ENCODE measurements at places on chromosomes 12 and 14.

DNA sequence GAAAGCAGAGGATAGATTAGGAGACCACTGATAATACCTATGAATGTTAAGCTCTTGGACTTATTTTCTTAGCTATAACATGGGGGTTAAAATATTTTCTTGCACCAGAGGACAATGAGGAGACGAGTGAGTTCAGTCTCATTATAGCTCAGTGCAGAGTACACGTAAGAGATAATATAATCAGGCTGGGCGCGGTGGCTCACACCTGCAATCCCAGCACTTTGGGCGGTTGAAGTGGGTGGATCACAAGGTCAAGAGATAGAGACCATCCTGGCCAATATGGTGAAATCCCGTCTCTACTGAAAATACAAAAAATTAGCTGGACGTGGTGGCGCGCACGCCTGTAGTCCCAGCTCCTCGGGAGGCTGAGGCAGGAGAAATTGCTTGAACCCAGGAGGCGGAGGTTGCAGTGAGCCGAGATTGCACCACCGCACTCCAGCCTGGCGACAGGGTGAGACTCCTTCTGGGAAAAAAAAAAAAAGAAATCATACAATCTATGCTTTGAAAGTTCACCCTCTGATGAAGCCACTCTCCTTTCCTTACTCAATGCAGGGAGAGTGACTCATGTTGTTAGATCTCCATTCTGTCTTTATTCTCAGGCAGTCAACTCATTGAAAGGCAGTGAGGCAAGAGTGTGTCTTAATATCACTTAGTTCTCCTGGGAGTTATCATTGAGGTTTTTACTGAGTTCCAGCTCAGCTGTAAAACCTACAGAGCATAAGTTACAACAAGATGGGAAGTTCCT is 134.2 kb downstream of the SYNE2 start:
- DNase-seq: no peak

DNA sequence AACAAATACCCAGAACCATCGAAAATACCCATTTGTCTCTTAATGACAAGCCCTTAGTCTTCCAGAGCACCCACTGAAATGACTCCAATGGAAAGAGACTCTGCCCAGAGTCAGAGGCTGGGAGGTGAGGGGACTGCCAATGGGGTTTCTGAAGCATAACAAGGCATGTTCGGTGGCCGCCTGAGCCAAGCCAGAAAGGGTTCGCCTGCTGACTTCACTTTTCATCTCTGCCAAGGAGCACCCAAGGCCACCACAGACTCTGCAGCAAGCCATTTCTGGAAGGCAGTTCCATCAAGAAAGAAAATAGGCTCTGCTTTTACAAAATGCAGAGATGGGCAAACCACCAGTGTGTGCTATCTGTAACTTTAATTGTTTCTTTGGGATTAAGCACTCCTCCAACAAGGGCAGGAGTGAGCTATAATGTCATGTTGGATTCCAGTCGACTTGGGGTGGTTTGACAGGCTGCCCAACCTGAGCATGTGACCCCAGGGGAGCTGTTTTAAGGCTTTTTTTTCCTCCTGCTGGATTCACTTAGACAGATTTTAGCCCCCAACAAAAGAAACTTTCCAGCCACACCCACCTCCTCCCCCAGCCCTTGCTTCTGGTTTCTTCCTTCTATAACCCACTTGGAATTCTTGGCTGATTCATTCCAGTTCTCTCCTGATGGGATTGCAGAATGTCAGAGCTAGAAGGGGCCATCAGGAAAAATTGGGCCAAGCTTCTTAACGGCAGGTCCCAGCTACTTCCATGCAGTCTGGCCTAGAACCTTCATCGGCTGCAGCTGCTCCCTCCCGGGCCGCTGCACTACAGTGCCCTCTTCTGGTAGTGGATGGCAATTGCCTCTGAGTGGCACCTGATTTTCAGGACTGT is 24.1 kb downstream of the CKAP4 start:
- DNase-seq: no peak

- no peak for DNase-seq
These were observed 25.7 kb upstream of the LRP1-AS start for GRCh38 chr12:57173089-57173488.

- no peak for DNase-seq
These were observed 226.9 kb downstream of the EPS8 start for GRCh38 chr12:15562263-15562662.

DNA sequence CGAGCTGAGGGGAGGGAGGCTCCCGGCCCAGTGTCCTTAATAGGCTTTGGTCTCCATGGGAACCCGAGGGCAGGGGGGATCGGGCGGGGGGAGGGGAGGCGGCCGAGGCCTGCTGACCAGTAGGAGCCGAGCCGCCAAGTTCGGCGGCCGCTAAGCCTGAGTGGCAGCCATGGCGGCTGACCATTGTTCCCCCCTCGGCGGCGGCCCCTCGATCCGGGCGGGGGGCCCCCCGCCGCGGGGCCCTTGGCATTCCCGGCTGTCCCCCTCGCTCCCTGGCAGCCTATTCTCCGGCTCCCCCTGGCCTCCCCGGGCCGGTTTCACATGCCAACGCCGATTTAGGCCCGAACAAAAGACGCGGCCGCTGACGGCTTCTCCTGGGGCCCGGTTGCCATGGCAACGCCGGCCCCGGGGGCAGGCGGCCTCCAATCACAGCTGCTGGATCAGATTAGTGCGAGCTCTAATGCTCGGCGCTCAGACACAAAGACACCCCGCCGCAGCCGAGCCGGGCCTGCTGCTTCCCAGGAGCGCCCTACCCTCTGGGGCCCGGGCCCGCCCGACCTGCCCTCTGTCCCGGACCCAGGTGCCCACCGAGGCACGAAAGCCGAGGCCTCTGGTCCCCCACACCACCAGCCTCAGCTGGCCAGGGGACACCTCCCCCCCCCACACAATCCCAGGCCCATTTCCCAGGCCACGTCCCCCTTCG is 7.3 kb downstream of the MSI1 start:
- DNase-seq: no peak

DNA sequence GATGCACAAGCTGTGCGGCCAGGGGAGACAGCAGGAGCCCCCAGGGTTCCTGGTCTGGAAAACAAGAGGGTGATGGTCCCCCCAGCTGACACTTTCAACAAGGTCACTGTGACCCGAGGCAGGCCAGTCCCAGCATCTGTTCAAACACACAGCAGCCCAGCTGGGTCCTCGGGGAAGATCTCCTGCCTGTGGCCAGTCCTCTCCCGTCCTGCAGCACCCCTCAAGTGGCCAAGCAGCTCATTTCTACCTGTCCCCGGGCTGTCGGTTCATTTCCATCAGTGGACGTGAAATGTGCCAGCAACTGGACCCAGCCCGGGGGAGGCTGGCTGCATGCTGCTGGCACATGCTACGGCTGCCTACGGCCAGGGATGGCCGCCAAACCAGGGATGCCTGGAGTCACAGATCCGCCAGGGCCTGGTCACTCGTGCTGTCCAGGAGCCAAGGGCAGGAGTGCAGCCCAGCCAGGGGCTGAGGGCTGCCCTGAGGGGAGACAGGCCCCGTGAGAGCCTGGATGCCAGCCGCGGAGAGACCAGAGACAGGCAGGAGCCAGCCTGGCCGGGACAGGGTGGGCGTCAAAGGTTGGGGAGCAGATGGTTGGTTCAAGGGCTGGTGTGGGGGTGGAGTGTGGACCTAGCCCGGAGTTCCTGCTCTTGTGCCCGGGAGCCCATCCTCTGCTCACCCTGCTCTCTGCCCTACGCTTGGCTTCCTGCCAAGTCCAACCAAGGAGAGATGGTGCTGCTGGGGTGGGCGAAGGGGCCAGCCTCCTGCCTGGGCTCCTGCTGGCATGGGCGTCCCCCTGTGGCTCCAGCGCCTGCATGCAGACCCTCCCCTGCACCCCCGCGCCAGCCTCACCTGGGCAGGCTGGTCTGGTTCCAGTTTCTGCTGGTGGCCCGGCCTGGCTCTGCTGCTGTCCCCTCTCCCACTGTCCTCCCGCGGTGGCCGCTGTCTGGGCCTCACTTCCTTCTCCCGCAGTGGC is 143.8 kb downstream of the ADGRD1 start:
- DNase-seq: peak; percentile 77

DNA sequence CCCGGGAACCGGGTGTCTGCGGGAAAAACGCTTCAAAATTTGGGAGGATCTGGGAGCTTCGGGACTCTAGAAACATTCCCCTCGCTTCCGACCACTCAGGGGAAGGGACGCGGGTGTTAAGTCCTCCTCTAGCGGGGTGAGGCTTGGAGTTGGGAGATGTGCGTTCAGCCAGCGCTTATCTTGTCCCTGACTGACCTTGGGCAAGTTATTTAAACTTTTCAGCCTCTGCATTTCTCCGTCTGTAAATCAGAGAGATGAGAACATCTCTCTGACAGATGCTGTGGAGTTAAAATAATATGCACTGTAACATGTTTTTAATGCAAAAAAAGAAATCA is 76.9 kb upstream of the ANO4 start:
- DNase-seq: no peak

DNA sequence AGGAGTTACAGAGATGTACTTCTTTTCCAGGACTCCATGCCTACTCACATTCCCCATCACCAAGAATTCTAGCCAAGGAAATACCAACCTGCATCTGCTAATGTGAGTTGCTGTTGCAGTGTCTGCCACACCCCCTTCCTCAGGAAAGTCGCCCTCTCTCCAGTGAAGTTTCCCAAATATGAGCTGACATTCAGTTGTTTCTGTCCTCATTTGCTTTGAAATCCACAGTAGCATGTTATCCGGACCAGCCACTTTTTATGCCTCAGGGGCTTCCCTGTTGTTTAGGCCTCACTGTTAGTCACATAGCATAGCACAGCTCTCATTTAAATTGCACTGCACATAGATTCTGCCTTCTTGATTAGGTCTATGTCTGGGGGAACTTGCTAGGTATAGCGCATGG is 212.4 kb downstream of the EGLN3 start:
- no peak for DNase-seq

GRCh38 chr14:101179691-101180211 is 276.2 kb upstream of the RTL1 start:
- DNase-seq: no peak

GRCh38 chr12:82605115-82605514 is 81.6 kb upstream of the TMTC2 start:
- no peak for DNase-seq

GRCh38 chr12:95593266-95593871 is 42.1 kb upstream of the USP44 start:
- DNase-seq: no peak

GRCh38 chr14:23661542-23661941 is 25.4 kb downstream of the DHRS2 start:
- peak; percentile 32 for DNase-seq

GRCh38 chr14:94341656-94342333 is 18.7 kb upstream of the SERPINA6 start:
- no peak for DNase-seq

DNA sequence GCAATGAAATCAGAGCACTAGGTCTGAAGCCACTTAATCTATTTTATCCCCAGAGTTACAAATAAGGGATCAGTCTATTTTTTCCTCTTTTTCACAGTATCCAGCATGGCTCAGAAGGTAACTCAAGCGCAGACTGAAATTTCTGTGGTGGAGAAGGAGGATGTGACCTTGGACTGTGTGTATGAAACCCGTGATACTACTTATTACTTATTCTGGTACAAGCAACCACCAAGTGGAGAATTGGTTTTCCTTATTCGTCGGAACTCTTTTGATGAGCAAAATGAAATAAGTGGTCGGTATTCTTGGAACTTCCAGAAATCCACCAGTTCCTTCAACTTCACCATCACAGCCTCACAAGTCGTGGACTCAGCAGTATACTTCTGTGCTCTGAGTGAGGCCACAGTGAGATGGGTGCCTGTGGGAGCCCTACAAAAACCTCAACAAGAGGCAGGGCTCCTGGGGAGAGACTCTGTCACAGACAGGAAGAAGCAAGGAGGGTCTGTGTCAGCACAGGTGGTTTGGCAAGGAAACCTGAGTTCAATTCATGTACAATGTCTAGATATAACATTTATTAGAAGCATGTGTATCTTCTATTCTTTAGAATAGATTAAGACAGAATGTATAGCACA is 334.3 kb upstream of the OR4E1 start:
- no peak for DNase-seq

DNA sequence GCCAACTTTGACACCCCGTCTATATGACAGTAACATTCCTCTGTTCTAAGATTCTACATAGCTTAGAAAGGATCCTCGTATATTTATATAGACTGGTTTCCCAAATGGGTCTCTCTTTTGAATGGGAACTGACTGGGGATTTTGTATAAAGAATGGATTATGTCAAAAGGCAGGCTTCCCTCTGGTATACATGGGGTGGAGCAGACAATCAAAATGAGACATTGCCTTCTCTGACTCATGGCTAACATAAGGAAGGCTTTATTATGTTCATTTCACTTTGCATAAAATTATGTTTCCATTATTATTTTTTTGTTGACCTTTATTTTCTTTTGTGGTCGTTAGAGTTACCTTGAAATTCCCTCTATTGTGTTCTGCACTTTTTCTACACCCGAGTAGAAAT is 211.1 kb downstream of the ALG10B start:
- DNase-seq: no peak

DNA sequence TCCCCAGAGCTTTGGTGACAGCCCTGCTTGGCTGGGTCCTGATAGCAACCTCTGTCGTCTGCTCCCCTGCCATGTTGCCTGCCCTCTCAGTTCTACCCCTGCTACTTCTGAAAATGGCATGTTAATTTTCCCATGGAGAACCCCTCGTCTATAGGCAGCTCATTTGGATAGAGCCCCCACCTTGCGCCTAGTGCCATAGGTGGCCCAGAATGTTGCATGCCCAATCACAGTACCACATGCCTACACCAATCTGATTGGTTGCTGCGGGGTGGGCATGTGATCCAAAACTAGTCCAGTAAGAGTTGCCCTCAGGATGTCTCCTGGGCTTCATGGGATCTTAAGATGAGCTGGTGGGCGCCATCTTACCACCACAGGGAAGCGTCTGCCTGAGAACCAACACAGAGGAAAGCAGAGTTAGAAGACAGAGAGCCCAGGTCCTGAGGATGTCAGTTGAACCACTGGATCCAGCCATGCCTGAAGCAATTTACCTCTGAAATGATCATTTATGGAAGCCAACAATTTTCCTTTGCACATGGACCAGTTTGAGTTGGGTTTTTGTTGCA is 85.7 kb downstream of the PAPOLA start:
- DNase-seq: peak; percentile 37

- no peak for DNase-seq
These were observed 131.4 kb downstream of the BBS10 start for GRCh38 chr12:76216585-76217472.

DNA sequence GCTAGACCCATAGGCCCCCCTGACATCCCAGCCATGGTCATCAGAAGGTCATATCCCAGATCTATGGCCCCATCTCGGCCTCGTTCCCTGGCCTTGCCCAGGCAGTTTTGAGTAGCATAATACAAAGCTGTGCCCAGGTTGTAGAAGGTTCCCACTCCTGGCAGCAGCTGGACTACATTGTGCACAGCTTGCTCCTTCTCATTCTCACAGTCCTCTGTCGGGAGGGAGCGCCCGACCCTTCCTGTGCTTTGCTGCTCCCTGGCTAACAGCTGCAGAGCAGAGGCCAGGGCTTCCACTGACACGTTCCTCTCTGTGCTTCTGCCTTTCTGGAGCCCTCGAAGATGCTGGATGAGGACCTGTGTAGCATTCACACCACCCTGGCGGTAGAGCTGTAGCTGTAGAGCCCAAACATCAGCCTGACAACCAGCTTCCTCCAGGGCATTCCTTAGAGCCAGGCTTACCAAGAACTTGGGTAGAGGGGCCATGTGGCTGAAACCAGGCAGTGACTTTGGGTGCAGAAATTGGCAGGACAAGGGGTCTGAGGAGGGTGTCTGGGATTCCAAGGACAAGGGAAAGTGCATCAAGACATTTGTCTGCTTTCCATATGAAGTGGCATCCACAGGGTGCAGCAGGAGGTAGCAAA is 1.0 kb downstream of the APOF start:
- no peak for DNase-seq
